ENCODE measurements at places on chromosomes 13 and 19.

- DNase-seq, result no peak
Observed at GRCh38 chr13:43374621-43375020, 351.2 kb downstream of the DNAJC15 start.

GRCh38 chr19:16184665-16185122, 516 bp upstream of the FAM32A start:
- no peak for DNase-seq

DNA sequence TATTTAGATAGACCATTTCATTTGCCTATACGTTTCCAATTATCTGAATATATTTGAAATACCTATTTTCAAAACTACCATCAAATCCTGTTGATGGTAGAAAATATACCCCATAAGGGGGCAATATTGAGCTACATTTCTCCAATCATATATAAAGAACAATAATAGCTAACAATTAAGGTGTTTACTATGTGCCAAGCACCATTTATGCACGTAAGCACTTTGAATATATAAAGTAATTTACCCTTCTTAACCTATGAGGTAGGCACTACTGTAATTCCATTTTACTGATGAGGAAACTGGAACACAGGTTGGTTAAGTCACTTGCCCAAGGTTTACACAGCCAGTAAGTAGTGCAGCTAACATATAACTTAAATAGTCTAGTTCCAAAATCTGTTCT, 79.2 kb downstream of the UBL3 start:
- DNase-seq, result no peak

- no peak for DNase-seq
Observed at GRCh38 chr13:62850331-62850730, 1434.7 kb upstream of the PCDH20 start.

DNA sequence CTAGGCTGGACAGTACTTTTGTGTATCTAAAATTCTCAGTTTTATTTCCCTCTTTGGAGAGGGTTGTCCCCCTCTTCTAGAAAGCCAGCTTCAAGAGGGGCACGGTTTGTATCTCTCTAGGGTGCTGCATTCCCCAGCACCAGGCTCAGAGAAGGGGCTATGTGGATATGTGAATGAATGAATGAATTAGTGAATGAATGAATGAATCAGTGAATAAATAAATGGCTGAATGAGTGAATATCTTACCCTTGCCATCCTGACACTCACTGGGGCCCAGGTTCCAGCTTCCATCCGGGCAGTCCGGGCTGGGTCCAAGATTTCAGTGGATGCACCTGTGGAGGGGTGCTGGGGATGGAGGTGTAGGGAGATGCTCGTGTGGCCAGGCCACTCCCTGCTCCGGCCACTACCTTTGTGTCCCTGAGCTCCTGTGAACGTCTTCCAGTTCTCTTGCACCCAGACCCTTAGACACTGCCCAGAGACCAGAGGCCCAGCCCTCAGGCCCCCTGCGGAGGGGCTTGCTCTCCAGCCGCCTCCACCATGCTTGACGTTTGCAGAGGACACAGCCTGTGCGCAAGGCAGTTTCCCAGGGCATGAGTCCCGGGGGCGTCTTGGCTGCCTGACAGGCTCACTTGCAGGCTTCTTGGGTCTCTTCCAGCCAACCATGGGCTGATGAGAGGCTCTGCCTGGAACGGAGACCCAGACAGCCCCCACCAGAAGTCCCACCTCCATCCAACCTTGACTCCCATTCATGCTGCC, 2.8 kb upstream of the KCNN1 start:
- DNase-seq, result no peak

DNA sequence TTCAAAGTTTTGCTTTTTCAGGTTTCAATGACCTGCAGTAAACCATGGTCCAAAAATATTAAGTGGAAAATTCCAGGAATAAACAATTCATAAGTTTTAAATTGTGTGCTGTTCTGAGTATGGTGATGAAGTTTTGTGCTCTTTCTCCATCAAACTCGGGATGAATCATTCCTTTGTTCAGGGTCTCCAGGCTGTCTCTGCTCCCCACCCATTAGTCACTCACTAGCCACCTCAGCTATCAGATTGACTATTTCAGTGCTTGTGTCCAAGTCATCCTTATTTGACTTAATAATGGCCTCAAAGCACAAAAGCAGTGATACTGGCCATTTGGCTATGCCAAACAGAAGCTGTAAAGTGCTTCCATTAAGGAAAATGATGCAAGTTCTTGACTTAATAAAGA, 1140.4 kb downstream of the EFNB2 start:
- DNase-seq, result no peak

DNA sequence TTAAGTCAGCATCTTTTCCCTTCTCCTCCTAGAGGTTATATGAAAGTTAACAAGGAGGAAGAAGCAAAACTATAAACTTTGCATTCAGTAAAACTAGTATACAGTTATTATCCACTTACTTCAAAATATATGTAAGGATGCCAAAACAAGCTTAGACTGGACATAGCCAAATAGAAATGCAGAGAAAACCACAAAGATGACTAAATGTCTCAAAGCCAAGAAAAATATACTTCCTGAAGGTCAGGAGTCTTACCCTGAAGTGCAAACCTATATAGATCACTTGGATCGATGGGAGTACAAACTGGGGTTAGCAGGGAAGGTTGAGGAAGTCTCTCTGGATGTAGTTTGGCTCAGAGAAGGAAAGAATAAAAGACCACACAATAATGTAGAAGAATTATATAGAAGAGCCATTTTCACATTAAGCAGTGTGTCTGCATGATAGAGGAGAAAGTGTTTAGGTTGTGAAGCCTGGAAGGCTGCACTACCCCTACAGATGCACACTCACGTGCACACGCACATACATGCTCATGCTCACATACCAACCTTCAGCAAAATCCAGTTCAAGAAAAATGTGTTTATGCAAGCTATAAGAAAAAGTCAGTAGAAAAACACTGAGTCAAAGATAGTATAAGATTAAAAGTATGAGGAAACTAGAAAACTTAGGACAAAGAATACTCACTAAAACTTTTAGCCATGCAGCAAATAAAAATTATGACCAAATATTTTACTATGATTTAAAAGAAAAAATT, 112.1 kb upstream of the RXFP2 start:
- no peak for DNase-seq

DNA sequence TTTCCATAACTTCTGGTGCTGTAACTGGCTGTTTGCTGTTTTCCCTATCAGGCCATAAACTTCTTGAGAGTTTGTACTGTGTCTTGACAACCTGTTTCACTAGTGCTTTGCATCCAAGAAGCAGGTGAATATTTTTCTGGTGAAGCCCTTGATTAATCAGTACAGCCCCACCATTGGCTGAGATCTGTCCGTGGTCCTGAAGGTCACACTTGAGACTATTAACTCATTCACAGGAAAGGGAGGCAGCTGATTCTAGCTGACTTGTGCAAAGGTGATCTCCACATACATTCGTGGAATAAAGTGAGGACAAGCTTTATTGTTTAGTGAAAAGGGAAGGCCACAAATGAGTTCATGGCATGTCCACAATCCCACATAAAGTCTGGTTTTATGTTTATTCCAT, 61.4 kb upstream of the ZNF835 start:
- DNase-seq, result no peak

DNA sequence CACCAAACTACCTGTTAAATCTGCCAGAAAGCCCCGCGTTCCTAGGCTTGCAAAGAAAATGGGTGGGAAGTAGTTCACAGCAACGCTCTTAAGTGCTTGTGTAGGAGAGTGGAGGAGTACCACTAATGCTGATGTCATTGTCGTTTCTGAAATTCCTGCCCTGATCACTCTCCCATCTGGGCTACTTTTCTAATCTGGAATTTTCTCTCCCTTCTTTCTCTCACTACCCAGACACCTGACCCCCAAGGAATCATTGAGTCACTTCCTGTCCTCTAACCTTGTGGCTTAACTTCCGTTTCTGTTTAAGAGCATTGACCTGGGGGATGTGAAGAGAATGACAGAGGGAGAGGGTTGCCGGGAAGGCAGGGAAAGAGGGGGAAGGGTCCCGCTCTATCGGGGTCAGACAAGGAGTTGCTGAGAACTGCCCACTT, 98.7 kb downstream of the STARD13 start:
- no peak for DNase-seq

GRCh38 chr13:110258876-110259631, 47.9 kb downstream of the COL4A1 start:
- no peak for DNase-seq

GRCh38 chr19:590750-591098, 1.0 kb downstream of the HCN2 start:
- no peak for DNase-seq

- no peak for DNase-seq
Observed at GRCh38 chr19:1396768-1397679, 4.3 kb downstream of the GAMT start.

GRCh38 chr19:16522559-16523377, 19.5 kb downstream of the CHERP start:
- no peak for DNase-seq

DNA sequence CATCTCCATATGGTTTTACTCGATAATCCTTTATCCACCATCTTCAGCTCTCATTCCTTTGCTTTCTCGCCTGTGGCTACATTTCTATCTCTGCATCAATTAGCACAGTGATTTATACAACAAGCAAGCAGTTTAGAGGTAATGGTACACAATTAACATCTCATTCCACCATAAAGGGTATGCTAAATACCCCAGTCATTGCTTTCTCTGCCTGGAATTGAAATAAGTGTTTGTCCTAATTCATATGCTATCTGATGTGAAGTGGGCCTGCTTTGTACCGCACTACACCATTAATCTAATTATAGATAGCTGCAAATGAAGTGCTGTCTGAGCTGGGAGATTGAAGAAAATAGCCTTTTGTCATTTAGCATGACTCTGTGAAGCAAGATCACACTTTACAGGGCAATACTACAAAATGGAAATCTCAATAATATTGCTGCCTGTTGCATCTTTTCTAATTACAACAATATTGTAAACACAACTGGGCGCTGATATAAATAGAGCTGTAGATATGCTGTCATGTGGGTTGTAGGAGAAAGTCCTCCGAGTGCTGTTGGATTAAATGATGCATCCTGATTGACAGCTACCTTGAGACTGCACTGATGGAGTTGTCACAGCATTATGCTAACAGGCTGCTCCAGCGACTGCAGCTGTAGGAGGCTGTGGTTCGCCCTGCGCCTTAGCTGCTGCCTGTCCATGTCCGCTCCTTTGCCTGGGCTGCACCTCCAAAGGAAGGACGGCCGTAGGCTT, 78.2 kb downstream of the GGACT start:
- no peak for DNase-seq

GRCh38 chr19:48695743-48696352, at the start of gene FUT2:
Gene FUT2 (plus strand): TSS chr19:48695971. CDS start chr19:48702957, 6,986 bp downstream.
- DNase-seq, result no peak

DNA sequence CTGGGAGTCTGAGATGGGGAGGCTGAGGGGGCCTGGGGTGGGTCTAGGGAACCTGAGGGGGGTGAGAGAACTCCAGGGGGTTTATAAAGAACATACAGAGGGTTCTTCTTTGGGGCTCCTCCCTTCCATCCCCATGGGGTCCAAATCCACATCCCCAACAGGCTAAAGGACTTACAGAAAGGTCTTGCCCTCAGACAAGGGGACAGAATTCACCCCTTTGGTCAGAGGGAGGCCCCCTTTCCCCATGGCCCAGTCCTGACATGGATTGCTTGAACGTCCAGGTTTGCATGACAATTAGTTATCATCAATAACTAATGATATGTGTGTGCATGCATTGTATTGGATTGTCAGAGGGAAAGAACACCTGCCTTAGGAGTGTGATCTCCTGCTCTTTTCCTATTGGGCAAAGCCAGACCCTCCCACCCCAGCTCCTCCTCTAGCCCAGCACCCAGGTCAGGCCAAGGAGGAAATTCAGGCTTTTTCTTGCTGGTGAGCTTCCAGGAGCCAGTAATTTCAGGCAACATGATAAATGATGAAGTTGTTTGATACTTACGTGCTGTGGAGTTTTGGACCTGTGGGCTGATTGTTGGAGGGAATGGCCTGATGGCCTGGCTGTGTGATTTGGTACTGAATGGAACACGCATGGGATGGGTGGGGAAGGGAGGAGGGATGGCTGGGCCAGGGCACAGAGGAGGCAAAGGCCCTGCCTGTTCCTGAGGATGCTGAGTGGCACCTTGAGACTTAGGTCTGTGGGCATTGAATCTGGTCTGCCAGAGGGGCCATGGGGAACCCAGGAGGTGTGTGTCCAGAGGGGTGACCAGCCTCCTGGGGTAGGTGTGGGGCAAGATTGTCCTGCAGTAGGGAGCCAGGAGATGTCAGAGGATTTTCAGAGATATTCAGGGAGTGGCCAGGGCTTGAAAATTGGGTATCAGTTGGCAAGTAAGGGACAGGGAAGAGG, 1.1 kb downstream of the KLHL26 start:
- no peak for DNase-seq

- no peak for DNase-seq
Observed at GRCh38 chr19:47542030-47542475, 27.2 kb upstream of the NAPA start.

GRCh38 chr13:27374126-27374613, 50.2 kb upstream of the GTF3A start:
- no peak for DNase-seq

DNA sequence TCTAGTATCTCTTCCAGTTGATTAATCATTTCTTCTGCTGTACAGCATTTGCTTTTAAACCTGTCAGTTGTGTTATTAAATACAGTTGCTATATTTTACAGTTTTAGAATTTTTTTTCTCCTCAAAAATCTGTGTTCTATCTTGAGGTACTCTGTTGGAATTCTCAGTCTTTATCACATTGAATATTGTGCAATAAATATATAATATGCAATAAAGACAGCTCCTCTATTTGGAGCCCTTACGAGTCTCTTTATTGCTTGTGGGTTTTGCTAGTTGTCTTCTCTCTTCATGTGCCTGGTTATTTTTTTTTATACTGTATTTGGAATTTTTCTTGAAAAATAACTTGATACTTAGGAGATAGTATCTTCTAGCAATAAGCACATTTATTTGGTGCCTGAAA, 51.7 kb downstream of the CDK8 start:
- no peak for DNase-seq

- DNase-seq, result no peak
Observed at GRCh38 chr13:21413013-21413412, 46.1 kb downstream of the ZDHHC20 start.

- no peak for DNase-seq
Observed at GRCh38 chr19:6271721-6272410, 7.9 kb downstream of the MLLT1 start.

GRCh38 chr13:22201375-22201925, 530.6 kb downstream of the FGF9 start:
- DNase-seq, result no peak

DNA sequence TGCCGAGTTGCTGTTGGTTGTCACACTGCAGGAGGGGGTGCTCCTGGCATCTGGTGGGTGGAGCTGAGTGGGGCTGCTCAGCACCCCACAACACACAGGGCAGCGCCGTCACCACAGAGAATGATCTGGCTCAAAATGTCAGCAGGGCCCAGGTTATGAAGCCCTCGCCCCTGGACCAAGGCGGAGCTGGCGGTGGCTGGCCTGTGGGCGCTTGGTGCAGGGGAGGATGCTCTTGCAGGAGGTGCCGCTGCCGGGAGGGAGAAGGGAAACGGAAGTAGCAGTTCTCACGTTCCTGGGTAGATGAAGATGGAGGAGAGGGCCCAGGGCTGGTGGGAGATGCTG, 14.2 kb upstream of the LENG8 start:
- DNase-seq, result no peak

DNA sequence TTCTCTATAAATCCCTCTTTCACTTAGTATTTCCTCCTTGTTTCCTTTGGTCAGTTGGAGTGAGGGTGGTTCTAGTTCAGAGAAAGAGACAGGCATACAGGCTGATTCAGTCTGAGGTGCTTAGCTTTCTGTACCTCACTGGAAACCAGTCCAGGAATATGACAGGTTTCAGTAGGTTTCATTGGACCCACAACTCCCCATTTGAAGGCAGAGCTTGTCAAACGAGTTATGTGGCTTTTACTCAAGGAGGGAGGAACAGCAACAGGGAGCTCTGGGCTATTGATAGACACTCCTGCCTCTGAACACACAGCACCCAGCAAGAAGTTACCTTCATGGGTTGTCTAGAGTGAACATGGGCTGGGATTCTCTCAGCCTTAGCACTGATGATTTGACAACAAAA, 14.5 kb downstream of the ACTN4 start:
- no peak for DNase-seq

Data from activated CD4-positive, alpha-beta T cell treated with anti-CD3 and anti-CD28 coated beads for 4 hours (primary cell).